ENCODE measurements at places on chromosomes 4 and X.

- DNase-seq = no peak
Observed at GRCh38 chrX:80828232-80828631, 18.6 kb upstream of the BRWD3 start.

GRCh38 chr4:143575331-143575730 is 61.8 kb downstream of the SMARCA5 start:
- DNase-seq = no peak

DNA sequence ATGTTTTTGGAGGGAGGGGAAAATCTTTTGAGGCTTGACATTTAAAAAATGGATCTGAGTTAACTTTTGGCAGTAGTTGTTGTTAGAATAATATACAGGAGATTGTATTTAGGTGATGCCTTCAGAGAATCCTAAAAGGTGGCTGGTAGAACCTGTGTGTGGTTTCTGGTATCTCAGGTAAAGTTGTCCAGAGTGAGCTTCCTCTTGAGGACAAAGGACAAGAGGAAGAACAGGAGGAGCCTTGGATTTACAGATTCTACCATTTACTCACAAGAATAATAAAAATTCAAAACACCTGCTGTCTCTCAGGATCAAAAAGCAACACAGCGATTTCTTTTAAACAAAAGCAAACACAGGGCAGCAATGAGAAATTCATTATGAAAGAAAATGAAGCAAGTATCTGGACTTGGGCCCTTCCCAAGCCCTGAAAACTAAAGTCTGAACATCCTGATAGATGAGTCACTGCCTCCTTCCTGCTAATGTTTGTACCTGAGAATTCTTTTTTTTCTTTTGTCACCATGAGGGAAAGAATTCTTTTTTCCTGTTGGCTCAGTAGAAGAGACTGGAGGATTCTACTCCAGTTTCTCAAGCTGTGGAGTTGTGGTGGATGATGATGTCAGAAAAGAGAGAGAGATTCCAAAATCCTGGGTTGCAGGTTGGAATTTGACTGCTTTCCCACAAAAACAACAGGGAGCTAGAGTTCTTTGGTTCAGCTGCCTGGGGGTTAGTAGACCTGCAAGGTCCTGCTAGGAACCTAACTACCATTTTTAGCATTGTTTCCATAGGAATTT is 31.5 kb upstream of the RAPGEF2 start:
- no peak for DNase-seq

GRCh38 chr4:169362607-169363006 is 91.9 kb upstream of the SH3RF1 start:
- no peak for DNase-seq

DNA sequence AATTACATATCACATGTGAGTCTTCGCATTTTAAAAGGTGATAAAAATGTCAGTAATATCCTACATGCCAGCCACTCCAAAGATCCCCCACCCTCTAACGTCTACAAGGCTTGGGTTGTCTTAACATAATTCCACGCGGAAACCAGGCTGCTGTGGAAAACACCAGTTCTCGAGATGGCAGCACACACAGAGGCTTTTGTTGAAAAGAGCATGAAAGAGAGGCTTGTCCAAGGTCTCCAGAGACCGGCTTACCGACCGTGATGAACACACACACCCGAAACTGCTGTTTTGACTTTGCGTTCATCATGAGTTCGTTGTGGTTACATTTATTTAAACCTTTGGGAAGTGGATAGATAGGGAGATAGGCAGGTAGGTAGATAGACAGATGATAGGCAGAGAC is 87.9 kb downstream of the CRLF2 start:
- DNase-seq = no peak

GRCh38 chrX:109614951-109615350 is 10.0 kb downstream of the KCNE5 start:
- no peak for DNase-seq

GRCh38 chrX:115595049-115595448 is 34.1 kb downstream of the PLS3 start:
- no peak for DNase-seq

GRCh38 chr4:164207460-164207859 is 546.5 kb upstream of the SMIM31 start:
- DNase-seq = no peak

DNA sequence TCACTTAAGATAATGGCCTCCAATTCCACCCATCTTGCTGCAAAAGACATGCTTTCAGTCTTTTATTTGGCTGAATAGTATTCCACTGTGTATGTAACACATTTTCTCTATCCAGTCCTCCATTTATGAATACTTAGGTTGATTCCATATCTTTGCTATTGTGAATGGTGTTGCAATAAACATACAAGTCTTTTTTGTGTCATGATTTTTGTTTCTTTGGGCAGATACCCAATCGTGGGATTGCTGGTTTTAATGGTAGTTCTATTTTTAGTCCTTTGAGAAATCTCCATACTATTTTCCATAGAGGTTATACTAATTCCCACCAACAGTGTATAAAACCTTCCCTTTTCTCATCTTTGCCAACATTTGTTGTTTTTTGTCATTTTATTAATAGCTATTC is 180.9 kb downstream of the SMIM20 start:
- no peak for DNase-seq

DNA sequence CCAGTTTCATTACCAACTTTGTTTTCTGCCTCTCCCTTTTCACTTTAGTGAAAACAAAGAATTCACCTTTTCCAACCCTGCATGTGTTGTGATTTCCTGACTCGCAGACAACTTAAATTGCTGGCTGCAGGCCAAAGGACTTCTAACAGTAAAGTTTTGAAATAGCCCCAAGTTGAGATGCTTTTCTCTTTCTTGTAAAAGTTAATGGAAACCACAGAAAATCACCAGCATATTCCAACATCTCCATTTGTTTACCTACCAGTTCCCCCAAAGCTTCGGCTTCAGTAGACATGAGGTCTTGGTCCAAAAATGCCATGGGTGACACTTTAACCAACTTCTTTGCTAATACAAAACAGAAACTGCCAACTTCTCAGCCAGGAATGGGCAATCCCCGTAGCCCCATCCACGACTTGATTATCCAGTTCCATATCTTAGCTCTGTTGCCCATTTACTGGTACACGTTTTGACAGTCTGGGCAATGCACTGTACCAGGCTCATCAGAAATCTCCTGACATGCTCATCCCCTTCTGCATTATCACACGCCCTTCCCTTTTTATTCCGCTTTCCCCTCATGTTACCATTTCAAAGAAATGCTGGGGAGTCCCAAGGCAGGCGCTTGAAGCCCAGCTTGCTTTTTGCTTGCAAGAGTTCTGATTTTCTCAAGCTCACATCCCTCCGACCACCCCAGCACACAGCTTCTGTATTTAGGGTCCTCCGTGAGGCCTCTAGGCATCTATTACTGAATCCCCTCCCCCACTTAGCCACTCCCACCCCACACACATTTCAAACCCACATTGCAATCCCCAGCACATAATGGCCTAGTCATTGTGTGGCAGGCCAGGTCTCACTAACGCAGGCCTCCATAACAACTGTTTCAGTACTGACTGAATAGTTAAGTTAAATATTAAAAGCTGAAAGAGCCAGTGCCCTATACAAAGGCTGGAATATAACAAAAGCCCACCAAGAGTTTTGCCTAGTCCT is 137.9 kb upstream of the S100G start:
- DNase-seq = no peak

DNA sequence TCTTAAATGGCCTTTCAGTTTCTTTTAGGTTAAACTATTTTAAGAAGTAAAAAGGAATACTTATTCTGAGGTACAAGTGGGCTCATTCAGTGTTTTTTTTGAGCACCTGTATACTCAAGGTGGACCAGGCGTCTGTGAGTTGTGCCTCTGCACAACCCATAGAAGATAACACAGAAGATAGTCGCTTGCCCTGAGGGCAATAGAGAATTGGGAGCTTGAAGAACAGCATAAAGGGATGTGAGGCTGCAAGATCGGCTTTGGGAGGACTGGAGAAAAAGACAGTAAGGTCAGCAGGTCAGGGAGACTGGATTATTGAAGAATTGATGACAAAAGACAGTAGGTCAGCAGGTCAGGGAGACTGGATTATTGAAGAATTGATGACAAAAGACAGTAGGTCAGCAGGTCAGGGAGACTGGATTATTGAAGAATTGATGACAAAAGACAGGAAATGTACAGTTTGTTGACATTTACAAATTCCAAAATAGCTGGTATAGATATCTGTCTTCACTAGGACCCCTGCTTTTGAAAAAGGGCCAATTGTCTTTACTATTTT is 3.1 kb downstream of the CPE start:
- DNase-seq = no peak

DNA sequence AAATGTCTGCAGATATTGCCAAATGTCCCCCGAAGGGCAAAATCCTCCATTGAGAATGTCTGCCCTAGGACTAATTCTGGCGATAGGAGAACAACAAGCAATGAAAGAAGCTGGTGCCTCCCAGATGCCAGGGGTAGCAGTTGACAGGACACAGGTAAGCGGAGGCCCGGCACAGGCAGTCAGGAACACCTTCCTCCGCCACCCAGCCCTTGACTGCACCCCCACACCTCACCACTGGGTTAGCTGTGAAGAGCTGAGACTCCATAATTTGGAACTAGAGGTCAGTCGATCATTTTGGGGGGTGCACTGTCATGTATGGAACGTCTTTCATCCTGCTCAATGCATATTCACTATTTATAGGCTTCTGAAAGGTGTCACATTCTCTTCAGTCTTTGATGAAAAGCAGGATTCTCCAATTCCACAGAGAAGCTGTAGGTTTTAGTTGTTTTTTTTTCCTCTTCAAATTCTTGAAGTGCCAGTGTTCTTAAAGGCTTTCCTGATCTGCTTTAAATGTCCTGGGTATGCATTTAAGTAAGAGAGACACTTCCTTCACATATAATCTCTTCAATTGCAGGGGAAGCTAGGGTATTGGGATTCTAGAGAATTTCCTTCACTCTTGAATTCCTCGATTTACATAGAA is 111.6 kb upstream of the ZFP42 start:
- DNase-seq = no peak

GRCh38 chrX:10282490-10282889 is 125.7 kb downstream of the CLCN4 start:
- no peak for DNase-seq

- no peak for DNase-seq
Observed at GRCh38 chrX:41313419-41313818, 20.5 kb upstream of the DDX3X start.

- no peak for DNase-seq
Observed at GRCh38 chr4:61217222-61217621, 17.1 kb downstream of the ADGRL3 start.

GRCh38 chr4:18155067-18156041 is 133.8 kb upstream of the LCORL start:
- no peak for DNase-seq

GRCh38 chr4:37816719-37817118 is 9.8 kb upstream of the PGM2 start:
- no peak for DNase-seq

DNA sequence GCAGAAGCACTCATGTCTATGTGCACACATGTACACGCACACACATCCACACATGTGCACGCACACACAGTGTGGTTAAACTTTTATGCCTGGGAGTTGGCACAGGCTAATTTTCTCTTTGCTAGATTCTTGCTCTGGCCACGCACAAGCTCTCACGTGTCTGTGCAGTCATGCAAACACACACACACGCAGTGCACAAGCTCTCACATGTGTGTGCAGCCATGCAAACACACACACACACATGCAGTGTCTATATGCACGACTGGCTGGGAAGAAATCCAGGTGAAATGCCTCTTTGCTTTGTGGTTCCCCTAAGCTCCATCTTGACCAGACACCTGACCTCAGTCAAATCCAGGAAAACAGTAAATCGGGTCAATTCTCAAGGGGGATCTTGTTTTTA is 138.0 kb downstream of the SHOX start:
- no peak for DNase-seq

GRCh38 chr4:20627866-20628265 is 72.4 kb upstream of the PACRGL start:
- DNase-seq = no peak

DNA sequence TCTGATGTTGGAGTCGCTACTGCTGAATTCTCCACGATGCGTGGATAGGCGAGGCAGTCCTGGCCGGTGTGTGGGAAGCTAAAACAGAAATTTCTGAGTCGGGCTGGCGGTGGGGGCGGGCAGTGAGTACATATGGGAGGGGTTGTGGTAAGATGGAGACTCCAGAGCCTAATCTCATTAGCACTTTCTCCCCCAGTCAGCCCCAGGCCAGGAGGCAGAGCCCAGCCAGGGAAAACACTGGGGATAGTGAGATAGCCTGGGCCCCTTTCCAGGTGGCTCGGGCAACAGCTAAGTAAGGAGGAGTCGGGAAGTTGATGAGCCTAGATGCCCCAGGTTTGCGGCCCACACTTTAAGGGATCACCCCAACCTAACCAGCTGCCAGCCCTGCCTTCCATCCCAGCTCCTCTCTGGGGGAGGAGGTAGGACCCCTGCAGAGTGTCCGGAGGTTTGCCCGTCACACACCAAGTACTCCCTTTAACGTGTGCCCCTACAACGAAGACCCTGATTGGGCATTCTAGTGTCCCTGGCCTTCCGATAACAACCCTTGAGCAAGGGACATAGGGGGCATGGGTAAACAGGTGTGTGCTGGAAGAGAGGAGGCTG is 2.4 kb upstream of the LOC101059915 start:
- no peak for DNase-seq

DNA sequence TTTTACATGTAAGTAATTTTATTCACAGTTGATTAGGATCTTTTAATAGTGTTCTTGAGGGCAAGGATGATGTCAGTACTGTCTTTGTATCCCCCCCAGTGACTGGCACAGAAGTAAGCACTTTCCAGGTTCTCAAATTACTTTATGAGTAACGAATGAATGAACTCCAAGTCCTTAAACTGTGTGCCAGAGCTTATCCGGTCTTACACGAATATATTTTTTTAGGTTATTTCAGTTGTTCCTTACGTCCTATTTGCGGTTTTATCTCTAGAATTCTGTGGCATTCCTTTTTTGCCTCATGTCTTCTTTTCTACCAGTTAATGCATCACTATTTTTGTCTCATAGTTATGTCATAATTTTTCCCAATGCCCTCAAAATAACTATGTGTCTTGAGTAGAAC is 106.9 kb upstream of the MID1IP1 start:
- no peak for DNase-seq

DNA sequence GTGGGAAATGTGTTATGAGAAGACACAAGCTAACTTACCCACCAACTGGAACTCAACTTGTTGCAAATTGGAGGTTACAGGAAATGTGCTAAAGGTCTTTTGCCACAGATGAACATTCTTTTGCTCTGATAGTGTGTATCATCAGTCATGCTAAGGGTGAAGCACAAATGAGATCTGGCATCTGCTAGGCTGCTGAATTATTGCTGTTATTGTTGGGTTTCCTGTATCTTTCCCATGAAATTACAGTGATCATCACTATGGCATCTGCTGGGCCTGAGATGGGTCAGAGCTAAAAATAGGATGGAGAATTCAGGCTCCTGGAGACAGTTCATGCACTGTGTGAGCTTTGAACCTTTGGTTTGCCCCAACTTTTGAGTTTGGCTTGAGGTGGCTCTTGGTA is 124.5 kb downstream of the NPNT start:
- no peak for DNase-seq

DNA sequence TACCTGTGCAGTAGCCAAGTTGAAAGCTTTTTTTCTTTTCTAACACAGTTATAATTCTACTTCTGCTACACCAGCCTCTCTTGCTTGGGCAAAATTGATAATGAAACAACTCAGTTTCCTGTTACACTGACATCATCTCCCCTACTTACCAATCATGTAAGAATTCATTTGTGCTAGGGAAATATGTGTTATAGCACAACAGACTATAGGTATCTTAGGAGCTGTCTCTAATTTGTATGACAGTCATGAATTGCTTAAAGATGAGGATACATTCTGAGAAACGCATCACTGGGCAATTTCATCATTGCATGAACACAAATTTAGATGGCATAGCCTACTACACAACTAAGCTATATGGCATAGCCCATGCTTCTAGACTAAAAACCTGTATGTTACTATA is 246.3 kb upstream of the ANKRD50 start:
- no peak for DNase-seq

All from midbrain (tissue), 1 donor.